ENCODE measurements at places on chromosomes 3 and 15. TPM values are rescaled to one million over a fixed set of nuclear protein-coding genes. Genes with fewer than 3 reads are reported as not detected.

The ANKRD63 gene
- not detected for total RNA-seq

DNA sequence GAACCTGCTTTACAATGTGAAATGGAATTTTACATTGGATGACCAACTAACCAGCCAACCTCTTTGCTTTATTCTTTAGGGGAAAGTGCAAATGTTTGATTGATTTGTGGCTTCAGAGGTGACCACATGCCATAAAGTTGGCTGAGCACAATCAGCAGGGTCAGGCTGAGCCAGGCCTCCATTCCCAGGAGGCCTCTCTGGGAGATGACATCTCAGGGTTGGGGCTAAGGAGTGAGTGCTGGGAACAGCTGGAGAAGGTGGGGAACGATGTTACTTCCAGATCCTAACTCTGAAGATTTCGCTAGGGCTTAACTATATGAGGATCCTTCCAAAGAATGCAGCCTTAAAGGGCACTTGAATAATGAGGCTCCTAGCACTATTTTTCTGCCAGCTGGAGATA is 131.7 kb downstream of the ATP10A start:
- no peak for DNase-seq

GRCh38 chr3:187531831-187532230 is 138.4 kb downstream of the SST start:
- DNase-seq, result no peak

GRCh38 chr3:32146746-32147211 is 40.4 kb downstream of the GPD1L start:
- DNase-seq, result no peak

The SLC22A13 gene
- 0.62 TPM for total RNA-seq

DNA sequence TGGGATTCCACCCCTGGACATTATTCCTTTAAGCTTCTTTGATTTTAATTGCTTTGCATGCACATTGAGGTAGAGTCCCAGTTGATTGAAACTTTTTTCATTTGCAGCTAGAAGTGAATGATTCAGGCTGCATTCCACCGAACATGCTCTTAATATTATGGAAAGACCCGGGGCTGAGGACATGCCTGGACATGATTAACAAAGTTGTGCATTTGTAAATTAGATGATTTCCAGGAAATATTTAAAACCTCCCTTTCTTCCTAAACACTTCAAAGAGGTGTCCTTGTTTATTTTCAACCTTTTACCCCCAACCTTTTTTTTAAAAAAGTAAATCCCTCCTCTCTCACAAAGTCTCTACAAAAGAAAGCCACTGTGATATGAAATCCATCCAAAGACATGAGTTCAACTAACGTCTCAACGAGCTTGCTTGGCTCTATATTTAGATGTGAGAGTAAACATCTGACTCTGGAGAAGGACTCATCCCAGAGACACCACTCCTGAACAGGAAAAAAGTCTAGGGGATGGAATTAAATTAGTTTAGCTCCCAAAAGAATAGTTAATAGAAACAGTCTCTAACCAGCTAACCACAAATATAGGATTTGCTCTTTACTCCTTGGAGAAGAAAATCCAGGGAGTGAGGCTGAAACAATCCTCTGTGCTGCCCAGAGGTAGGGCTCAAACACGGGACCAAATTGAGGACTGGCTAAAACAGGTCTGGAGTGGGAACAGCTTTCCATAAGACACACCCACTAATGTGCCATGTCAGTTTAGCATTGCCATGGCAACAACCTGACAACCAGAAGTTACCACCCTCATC is 83.1 kb downstream of the XXYLT1 start:
- no peak for DNase-seq

The OSTN gene
- total RNA-seq, result 0.11 TPM

- no peak for DNase-seq
These were observed 1.3 kb downstream of the DENND6A start for GRCh38 chr3:57691411-57692132.
